ENCODE measurements at places on chromosomes 16 and 17.

DNA sequence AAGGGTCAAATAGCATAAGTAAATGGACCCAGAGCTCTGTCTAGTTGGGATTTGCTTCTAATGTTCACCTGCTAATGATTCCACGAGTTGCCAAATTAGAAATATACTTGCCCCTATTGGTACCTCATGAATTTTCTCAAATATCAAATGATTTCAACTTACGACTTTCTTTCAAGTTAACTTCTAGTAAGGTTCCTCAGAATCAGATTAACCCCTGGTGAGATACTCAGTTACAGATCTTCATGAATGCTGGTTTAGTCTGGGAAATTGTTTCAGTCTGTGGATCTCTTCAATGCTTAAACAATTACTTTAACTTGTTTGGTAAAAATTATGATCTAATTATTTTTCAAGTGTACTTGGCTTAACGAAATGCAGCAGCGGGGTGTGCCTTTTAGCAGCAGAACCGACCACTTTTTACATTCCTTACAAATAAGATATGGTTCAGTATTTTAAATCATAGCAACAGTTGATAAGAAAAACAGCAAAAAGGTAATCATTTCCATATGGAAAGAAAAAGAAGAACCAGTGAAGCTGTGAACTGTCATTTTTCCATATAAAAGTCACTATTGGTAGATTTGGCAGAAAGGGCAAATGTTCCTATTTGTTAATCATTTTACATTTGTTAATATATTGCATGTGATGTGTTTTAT lies 34.5 kb downstream of the TUBD1 start:
- DNase-seq, result no peak

- DNase-seq, result no peak
These were observed 33.5 kb downstream of the XYLT1 start for GRCh38 chr16:17437127-17437720.

- no peak for DNase-seq
These were observed 200.1 kb downstream of the CBLN1 start for GRCh38 chr16:49081554-49081953.

- no peak for DNase-seq
These were observed 79.8 kb downstream of the ARHGAP23 start for GRCh38 chr17:38507921-38508569.

GRCh38 chr17:17963066-17963465 lies 9.1 kb downstream of the TOM1L2 start:
- no peak for DNase-seq

GRCh38 chr17:53061446-53061845 lies 761.3 kb upstream of the KIF2B start:
- no peak for DNase-seq

DNA sequence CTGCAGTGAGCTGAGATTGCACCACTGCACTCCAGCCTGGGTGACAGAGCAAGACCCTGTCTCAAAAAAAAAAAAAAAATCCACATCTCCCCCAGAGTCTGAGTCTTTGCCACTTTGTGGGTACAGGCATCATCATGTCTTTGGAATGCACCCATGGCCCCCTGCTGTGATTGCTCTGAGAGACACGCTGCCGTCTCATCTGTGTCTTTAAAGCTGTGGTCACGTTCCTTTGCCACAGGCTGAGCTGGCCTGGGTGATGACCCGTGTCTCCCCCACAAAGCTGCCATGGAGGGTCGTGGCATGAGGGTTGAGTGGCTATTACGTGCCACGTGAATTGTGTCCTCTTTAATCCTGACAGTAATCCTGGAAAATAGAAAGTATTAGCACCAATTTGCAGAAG lies 20.2 kb downstream of the CRISPLD2 start:
- no peak for DNase-seq

- DNase-seq, result no peak
These were observed 39.1 kb downstream of the ASPA start for GRCh38 chr17:3514873-3515272.

DNA sequence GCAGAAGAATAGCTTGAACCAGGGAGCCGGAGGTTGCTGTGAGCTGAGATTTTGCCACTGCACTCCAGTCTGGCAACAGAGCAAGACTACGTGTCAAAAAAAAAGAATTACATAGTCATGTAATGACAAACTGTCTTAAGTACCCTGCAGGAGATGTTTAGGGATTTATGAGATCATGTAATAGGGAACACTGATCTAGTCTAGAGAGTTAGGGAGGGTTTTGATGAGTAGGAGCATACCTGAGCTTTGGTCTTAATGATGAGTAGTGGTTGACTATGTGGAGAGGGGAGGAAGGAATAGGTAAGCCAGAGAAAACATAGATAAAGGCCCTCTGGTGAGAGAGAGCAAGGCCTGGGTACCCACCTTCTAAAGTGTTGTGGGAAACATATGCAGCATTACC lies 30.1 kb upstream of the NF1 start:
- DNase-seq, result no peak

GRCh38 chr16:87562201-87562600 lies 40.1 kb upstream of the JPH3 start:
- peak; percentile 68 for DNase-seq

GRCh38 chr16:46894036-46894672 lies 10.0 kb downstream of the GPT2 start:
- DNase-seq, result no peak

GRCh38 chr17:2442166-2442565 lies 41.3 kb upstream of the MNT start:
- no peak for DNase-seq

DNA sequence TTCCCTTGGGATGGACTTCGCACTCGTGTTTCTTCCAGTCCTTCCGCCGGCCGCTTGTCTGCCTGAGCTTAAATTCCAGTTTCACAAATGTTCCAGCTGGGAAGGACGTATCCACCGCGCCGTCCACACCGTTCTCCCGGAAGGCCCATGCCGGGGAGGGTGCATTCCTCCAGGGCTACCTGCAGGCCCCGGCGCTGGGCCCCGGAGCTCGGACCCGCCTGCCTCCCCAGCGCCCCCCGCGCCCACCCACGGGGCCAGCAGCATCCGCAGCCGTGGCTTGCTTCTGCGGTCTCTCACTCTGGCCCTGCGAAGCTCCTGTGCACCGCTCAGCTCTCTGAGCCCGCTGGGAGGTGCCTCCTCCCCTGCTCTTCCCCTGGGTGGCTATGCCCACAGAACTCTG lies 2084.1 kb downstream of the TP53TG3F start:
- DNase-seq, result no peak

DNA sequence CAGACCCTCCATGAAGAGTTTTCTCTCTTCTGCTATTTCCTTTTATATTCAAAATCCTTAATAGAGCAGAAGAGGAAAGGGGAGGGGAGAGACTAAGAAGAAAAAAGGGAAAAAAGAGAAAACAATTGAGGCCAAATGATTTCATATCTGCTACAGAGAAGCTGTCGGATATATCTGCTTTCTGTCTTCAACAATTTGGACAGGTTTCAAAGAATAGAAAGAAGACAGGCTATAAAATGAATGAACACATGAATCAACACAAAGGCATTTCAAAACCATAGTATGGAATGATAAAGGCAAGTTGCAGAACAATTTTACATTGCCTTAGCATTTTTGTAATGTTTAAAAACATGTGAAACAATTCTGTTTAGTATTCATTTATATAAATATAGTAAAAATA lies 4.7 kb upstream of the CMTR2 start:
- no peak for DNase-seq

DNA sequence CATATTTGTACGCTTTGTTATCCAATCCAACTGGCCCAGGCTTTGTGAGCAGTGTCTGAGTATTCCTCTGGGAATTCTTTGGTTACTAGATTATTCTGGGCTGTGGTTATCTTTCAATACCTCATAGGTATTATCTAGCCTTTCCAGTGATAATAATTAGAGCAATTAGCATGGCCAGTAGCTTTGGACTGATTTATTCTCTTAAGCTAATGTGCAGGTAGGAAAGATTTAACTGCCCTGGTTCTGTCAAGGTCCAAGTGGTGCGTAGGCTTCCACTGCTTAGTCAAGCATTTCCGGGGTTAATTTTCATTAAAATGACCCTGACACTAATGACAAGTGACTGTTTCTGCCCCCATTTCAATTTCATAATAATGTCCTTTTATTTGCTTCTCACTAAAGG lies 54.2 kb upstream of the PMFBP1 start:
- DNase-seq, result no peak

GRCh38 chr16:73506568-73507056 lies 458.7 kb upstream of the ZFHX3 start:
- no peak for DNase-seq

DNA sequence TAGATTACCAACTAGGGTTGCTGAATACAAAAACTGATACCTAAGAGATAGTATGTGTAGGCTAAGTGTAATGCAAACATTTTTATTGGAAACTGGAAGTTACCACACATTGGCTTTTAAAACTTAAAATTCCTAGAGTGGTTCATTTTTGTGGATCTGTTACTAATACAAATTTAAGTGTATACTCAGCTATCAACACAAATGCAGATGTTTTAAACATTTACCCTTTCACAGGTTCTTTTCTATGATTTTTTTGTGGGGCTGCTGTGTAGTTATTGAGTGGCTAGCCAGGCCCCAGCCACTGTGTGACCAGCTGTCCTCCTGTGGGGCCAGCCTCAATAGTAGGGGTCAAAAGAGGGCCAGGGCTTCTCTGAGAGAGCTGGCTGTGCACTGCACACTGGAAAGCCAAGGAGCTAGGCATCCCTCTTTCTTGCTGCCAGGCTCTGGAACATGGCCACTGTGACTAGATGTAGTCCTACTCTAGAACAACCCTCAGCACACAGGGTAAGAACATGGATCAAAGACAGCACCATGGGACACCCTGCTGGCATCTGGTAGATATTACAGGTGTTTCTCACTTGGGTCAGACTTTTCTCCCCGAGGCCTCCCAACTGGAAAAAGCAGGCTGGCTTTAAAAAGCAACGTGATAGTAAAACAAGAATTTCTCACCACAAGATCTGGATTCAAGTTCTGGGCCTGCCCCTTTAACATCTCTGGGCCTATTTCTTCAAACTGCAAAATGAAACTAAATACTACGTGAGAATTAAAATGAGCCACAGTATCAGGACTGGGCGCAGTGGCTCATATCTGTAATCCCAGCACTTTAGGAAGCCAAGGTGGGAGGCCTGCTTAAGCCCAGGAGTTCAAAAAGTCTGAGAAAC lies 7.3 kb upstream of the VEZF1 start:
- DNase-seq, result no peak

DNA sequence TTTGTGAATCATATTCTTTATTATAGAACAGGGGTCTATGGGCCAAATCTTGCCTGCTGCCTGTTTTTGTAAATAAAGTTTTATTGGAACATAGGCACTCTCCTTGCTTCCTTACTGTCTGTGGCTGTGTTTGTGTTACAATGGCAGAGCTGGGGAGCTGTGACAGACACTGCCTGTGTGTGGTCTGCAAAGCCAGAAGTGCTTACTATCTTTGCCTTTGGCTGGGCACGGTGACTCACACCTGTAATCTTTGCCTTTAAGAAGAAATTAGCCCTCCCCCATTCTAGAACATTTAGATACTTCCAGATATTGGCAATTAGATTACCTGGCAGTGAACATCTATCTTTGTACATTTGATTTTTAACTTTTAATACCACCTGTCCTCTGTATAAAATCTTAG lies 308.3 kb downstream of the FOXL1 start:
- DNase-seq, result no peak

GRCh38 chr17:77128896-77129567 lies 11.7 kb upstream of the SEC14L1 start:
- DNase-seq, result no peak

DNA sequence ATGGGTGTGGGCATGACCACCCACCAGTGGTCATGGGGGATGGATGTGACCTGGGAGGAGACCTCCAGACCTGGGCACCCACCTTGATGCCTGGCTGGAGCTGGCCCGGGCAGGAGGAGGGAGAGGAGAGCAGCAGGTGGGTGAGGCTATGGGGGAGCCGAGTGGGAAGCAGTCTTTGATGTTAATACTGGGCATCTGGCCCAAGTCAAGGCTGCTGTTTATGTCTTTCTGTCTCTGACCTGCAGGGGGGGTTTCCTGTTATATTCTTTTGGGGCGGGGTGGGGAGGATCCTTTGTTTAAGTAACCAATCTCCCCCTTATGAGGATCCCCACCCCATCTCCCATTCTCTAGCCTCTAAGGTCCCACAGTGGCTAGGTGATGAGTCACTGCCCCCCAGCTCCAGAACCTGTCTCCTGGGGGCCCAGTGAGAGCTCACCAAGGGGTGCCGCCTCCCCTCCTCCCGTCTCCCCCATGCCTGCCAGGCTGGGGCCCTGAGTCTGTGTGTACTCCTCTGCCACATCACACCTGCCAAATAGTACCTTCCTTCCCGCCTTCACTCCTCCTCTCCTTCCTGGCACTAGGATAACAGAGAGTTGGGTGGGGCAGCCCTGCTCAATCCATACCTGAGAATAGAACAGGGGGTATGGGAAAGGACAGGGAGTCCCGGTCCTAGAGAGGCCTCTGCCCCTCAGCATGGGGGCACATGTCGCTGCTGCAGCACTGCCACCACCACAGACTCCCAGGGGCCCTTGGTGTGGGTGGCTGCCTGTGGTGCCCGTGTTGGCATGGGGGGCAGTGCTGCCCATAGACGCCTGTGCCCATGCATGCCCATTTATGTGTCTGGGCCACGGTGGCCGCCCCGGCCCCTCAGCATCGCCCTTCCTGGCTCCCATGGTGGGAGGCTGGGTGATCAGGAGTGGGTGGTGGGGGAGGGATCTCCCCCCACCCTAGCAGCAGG lies 7.3 kb downstream of the THRA start:
- DNase-seq, result peak; percentile 26

DNA sequence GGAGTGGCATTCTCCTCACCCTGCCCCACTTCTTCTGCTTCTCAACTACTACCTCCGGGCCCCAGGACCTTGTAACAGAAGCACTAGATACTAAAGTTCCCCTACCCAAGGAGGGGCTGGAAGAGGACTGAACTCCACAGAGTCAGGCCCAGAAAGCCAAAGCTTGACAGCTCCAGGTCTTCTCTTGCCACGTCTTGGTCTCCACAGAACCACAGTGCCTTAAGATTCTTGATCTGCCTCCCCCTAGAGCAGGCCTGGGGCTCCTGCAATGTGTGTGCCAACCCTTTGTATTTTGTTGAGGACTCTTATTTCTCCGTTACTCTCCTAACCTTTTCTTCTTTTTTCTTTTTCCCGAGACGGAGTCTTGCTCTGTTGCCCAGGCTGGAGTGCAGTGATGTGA lies 4.0 kb downstream of the SLC16A13 start:
- DNase-seq, result no peak

GRCh38 chr17:17605083-17605728 lies 13.7 kb upstream of the PEMT start:
- DNase-seq, result no peak

- DNase-seq, result no peak
These were observed 13.2 kb downstream of the NGFR start for GRCh38 chr17:49508061-49508865.

- DNase-seq, result no peak
These were observed 23.2 kb downstream of the ITGB3 start for GRCh38 chr17:47276868-47277267.

GRCh38 chr17:79600681-79601131 lies 10.1 kb downstream of the RBFOX3 start:
- no peak for DNase-seq

- no peak for DNase-seq
These were observed 229.9 kb upstream of the SDK2 start for GRCh38 chr17:73874008-73874720.
